ENCODE measurements at places on chromosomes 6 and 20.
A peak's percentile ranks its signal among the peaks of the same experiment; 100 is the strongest.

DNA sequence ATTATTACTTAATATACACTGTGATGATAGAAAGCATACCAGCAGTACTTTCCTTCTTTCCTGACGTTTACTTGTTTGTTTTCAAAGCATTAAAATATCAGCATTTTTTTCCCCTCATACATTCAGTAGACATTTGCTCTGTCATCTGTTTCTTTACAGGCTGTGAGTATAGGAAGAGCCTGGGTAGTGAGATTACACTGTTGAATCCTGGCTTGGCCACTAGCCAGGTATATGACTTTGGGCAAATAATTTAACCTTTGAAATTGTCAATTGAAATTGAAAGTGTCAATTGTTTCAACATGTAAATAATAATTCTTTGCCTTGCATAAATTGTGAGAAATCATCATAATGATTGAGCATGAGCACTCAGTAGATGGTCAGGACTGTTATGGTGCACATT, 336.2 kb downstream of the CDKAL1 start:
- no peak for DNase-seq

DNA sequence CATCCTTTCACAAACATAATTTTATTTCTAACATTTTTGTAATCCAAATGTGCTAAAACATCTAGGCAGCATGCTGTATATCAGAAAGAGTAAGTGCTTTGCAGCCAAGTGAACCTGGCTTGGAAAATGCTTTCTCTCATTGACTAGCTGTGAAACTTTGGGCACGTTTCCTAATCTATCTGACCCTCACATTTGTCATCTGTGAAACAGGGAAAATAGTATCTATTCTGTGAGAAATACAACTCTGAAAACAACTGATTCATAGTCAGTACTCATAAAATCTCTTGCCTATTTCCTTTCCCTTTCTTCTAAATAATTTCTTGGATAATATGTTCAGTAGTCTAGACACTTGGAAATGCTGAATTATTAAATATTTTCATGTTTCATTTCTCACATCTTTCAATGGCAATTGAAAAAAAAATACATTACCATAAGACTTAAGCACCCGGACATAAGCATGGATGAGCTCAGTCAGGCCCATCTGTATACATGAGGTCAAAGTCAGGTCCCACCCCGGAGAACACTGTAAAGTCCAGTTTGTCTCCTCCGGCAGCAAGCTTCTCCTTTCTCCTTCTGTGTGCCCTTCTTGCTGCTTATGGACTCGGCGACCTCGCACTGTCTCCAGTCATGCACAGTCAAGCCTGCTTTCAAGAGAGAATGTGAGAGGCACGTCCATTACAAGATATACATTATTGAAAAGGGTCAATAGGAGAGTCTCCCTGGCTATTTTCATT, 455.0 kb upstream of the SOX4 start:
- no peak for DNase-seq

- no peak for DNase-seq
These were observed 25.8 kb downstream of the ADGRF5 start for GRCh38 chr6:46895930-46896329.

DNA sequence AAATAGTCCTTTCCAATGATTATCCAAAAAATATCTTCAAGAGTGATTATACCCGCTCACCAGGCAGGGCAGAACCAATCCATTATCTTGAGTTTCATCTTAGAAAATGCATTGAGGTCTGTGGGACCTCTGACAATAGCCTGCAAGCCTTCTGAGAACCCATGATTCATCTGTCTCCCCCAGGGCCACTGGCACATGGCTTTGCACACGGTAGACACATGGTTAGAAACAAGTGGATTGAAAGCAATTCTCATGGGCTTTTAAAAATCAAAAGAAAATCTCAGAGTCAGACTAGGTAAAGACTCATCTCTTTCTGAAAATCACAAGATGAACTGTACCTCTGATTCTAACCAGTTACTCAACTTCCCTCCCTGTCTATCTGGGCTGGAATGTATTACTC, 15.5 kb downstream of the GNAS-AS1 start:
- no peak for DNase-seq

DNA sequence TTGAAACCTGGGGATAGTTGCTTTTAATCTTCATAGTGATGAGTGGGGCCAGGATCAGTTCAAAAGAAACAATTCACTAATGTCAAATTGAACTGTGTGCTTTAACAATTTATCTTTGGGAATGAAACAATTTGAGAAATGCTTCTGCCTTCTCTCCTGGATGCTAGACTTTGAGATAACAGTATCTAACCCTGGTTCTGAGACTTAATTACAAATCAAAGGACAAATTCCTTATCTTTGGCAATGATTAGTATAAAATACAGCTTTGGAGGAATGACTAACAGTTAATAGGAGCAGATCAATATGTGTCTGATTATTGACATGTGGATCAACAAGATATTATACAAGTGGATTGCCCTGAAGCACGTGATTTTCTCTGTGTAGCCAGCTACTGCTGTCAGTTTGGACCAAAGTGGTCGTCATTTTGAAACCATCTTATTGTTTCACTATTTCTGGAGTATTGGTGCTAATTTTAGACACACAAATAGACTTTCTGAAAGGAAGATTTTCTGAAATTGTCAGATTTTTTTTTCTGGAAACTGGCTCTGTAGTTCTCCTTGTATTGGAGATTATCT, 6.2 kb upstream of the FLRT3 start:
- DNase-seq: no peak

DNA sequence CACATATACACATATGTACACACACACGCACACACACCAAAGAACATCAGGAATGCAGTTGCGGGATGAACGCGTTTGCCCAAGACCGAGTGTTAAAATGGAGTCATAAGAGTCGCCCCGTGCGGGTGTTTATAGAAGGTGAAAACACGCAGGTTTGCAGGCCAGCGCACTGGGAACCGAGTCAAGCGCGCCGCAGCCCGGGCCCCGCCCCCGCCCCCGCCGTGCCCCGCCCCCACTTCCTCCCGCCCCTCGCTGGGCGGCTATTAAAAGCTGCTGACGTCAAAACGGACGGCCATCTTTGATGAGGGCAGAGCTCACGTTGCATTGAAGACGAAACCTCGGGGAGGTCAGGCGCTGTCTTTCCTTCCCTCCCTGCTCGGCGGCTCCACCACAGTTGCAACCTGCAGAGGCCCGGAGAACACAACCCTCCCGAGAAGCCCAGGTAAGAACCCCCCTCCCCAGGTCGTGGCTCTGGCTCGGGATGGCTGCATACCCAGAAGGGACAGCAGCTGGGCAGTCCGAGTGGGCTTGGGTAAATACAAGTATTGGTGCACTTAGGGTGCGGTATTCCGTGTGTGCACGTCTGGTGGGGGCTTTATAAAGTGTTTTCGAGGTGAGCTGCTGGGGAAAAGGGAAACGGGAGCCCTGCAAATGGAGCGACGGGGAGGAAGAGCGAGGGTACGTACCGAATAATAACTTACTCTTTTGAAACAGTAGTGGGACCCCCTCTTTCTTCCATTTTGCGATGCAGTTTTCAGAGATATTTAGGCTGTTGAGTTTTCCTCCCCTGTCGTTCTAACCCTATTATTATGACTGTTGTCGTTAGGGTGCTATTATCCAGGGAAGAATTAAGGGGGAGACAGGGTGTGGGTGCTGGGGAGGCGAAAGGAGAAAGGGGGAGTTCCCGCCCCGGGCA, at the start of gene SNAP25:
TSS of gene SNAP25 (plus strand) at position 295 of the 916 bp plus-strand sequence. CDS start 56,662 bp downstream, outside the sequence.
- peak; percentile 60 for DNase-seq

- no peak for DNase-seq
These were observed 142.0 kb upstream of the SOX4 start for GRCh38 chr6:21451546-21452013.

GRCh38 chr6:162615016-162615705, 112.4 kb downstream of the PRKN start:
- no peak for DNase-seq

DNA sequence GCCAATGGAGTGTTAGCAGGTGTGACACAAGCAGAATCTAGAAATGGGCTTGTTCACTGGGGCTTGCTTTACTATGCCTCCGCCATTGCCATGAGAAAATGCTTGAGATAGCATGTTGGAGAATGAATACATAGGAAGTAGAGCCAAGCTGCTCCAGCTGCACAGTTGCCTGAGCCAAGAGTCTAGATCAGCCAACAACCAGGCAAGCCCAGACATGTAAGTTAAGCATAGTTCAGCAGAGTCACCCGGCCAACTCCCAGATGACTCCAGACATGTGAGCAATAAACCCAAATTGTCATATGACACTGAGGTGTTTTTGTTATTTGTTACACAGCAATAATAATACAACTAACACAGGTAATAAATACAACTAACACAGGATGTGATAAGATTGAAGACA, 167.9 kb downstream of the HAO1 start:
- DNase-seq: no peak

- DNase-seq: no peak
These were observed 24.6 kb downstream of the ATG5 start for GRCh38 chr6:106300944-106301343.

DNA sequence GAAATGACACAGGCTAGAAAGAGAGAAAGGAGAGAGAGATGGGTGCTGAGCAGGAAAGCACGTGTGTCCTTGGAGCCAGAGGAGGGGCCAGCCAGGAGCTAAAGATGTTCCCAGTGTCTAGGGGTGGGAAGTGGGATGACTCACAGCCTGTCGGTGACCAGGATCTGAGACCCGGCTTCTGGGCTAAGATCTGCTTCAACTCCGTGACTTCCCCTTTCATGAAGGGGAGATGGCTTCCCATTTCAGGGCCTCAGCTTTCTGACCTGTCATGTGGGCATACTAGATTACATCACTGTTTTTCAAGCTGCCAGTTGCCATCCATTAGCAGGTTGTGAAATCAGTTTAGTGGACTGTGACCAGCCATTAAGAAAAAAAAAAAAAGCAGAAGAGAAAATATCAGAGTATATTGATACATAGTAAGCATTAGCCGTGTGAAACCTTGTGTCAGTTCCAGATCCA, 5.4 kb downstream of the TGM3 start:
- no peak for DNase-seq

DNA sequence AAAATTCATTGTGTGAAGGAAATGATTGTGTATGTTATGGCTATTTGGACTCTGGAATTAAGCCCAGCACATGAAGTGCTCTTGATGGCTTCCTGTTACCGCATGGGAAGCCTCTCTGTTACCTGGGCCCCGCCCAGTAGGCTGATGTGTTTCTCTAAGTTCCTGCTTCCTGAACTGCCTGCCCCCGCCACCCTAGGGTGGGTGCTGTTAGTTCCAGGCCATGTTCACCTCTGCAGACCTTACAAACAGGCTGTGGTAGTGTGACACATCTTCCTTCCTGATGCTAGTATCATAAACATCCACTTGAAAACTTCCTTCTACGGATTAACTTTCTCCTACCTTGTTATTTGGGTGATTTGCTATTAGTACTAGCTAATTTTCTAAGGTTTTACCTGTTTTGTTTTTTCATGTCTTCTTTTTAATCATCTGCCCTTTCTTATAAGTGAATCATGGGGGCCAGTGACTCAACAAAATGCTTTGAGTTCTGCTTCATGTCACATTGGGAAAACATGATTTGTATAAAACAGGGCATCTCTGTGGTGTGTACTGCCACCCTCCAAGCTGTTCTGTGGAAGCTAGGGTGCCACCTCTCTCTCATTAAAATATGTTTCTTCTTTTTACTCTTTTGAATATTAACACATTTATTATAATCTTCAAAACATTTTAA, 40.6 kb downstream of the SH3BGRL2 start:
- peak; percentile 59 for DNase-seq

- DNase-seq: no peak
These were observed 62.6 kb upstream of the MAP7 start for GRCh38 chr6:136612666-136613389.

GRCh38 chr20:2519115-2519809, 10.5 kb upstream of the ZNF343 start:
- DNase-seq: no peak

- DNase-seq: peak; percentile 64
These were observed 72.5 kb downstream of the B3GAT2 start for GRCh38 chr6:70884074-70884983.

GRCh38 chr20:16955462-16955861, 207.3 kb downstream of the OTOR start:
- DNase-seq: no peak

- DNase-seq: peak; percentile 43
These were observed 47.2 kb downstream of the VEGFA start for GRCh38 chr6:43817192-43817591.

DNA sequence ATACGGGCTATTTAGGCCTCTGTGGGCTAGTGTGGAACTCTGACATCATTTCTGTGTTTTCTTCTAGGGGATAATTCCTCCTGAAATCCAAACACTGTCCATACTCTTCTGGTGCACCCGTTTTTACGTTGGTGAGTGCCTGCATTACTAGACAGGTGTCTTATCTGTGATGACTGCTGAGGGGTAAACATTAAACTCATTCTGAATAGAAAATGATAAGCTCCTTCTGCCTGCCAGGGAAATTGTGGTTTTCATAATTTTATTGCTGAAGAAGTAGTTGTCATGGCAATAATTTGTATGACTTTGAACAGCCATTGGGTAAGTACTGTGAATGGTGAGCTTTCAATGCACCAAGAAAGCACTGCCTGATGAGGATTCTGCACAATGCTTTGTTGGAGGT, 705.6 kb downstream of the UTRN start:
- DNase-seq: no peak

DNA sequence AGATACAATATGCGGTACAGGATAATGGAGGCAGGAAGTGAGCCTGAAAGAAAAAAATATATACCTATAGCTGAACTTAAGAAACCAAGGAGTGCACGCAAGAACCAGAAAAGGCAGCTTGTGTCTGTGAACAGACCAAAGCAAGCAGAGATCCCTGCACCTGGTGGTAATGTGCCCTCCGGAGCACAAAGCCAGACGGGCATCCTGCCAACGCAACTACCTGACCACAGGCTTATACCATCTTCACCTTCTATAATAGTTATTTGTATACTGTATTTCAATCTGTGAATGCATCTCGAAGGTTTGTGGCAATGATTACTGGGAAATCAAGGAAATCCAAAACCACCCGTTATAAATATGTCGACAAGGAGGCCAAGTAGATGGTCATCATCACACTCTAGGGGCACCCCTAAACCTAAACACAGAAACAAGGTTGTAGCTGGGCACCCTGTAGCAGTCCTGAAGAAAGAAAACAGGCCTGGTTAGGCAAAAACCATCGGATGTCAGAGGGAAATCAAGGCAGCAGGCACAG, 801 bp downstream of the FBXL4 start:
- peak; percentile 56 for DNase-seq

GRCh38 chr6:148021165-148021564, 321.5 kb upstream of the SASH1 start:
- DNase-seq: no peak

- DNase-seq: no peak
These were observed 23.1 kb downstream of the SERPINB1 start for GRCh38 chr6:2818593-2818992.

DNA sequence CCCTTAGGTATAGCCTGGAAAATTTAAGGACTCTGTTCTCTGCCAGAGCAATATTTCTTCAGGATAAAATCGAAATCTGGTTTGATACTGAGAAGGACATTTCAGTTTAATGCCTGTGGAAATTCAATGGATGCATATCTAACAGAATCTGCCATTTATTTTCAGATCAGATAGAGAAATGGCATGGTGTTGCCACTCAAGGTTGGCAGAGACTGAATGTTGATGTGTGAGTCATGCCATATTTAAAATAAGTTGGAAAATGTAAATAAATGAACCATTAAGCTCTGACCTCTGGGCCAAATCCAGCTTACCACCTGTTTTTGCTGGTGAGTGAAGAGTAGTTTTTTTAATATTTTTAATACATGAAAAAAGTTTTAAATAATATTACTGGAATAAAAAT, 594.6 kb downstream of the DOK5 start:
- no peak for DNase-seq

Measured in activated CD4-positive, alpha-beta T cell treated with anti-CD3 and anti-CD28 coated beads for 48 hours (primary cell).